ENCODE measurements at places on chromosomes 3 and 15. TPM values are rescaled to one million over a fixed set of nuclear protein-coding genes. Genes with fewer than 3 reads are reported as not detected.

Gene IMP3
- total RNA-seq: 97.9 TPM

Gene LDHAL6B
- total RNA-seq: not detected

Gene ZBTB47
- 0.34 TPM for total RNA-seq

Gene PRTG
- not detected for total RNA-seq

Gene STRA6
- total RNA-seq: not detected

Gene TUBGCP4
- total RNA-seq: 41.7 TPM

Gene CCNL1
- total RNA-seq: 257 TPM

Data from activated CD8-positive, alpha-beta T cell treated with anti-CD3 and anti-CD28 coated beads, Interleukin-2, amount 10 ng/mL, durations not matched to agents 7 days and 5 days (primary cell).